ENCODE measurements at places on chromosomes 6 and 20.
A peak's percentile ranks its signal among the peaks of the same experiment; 100 is the strongest.

- DNase-seq, result no peak
Measured at GRCh38 chr6:36968266-36968977, 13.9 kb downstream of the PI16 start.

DNA sequence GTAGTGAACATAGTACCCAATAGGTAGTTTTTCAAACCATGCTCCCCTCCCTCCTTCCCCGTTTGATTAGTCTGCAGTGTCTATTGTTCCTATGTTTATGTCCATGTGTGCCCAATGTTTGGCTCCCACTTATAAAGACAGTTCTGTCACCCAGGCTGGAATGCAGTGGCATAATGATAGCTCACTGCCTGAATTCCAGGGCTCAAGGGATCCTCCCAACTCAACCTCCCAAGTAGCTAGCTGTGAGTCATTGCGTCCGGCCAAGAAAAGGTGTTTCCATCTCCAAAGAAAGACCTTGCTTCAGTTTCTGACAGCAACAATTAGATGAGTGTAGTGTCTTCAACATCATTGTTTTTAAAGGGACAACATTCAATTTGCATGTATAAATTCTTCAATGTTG lies 131.1 kb upstream of the CEP162 start:
- no peak for DNase-seq

DNA sequence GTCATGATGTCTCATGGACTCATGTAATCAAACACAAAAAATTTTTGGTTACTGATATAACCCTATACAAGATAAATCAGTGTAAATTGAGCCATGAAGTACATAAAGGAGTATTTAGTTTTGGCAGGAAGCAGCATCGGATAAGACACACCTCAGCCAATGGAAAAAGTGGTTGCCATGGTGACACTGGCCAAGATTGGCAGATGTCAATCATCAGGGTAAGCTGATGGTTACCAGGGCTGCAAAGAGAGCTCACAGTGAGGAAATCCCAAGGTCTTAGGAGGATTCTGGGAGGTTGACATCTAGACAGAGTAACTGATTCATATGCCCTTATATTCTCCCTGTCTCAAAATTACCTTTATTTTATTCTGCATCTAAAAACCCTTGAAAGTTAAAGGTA lies 203.8 kb upstream of the PCSK2 start:
- no peak for DNase-seq

GRCh38 chr6:41626917-41627316 lies 11.4 kb upstream of the MDFI start:
- DNase-seq, result no peak

GRCh38 chr6:112906726-112907125 lies 559.6 kb downstream of the RFPL4B start:
- no peak for DNase-seq

DNA sequence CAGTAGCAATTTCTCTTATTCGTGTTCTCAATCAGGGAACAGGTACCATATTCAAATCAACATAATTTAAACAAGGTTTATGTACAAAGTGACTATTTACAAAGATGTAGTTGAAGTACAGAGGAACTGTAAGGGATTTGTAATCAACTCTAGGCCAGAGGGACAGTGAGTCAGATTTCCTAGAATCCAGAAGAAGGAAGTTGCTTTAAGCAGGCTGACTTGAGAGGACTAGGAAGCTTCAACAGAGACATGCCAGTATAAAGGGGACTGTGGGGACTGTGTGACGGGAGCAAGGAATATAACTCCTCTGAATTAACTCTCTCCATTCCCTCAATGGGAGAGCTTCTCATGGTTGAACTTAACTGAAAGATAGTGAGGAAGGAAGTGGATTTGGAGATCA lies 427.4 kb upstream of the JAG1 start:
- DNase-seq, result no peak

GRCh38 chr6:169074526-169074925 lies 179.1 kb downstream of the THBS2 start:
- no peak for DNase-seq

- no peak for DNase-seq
Measured at GRCh38 chr6:21949211-21949801, 347.5 kb downstream of the PRL start.

GRCh38 chr6:47353871-47354270 lies 44.2 kb upstream of the TNFRSF21 start:
- no peak for DNase-seq

- DNase-seq, result no peak
Measured at GRCh38 chr6:39188098-39188450, 41.2 kb downstream of the KCNK5 start.

- peak; percentile 31 for DNase-seq
Measured at GRCh38 chr6:123316733-123317323, 319.9 kb downstream of the TRDN start.

DNA sequence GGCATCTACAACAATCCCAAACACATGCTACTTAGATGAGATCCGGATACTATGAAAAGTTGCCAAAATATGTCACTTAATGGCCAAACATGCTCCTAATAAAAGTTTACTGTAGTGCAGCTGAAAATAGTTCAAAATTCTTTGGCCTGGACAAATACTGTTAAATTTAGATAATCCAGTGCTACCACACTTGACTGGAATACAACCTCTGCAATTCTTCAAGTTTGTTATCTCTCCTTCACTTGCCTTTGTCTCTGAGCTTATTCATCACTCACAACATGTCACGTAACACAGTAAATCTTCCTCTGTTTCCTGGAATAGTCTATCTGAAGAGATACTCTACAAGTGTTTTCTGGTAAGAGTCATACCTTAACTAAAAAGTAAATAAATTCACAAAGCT lies 10.5 kb upstream of the PLN start:
- DNase-seq, result no peak

DNA sequence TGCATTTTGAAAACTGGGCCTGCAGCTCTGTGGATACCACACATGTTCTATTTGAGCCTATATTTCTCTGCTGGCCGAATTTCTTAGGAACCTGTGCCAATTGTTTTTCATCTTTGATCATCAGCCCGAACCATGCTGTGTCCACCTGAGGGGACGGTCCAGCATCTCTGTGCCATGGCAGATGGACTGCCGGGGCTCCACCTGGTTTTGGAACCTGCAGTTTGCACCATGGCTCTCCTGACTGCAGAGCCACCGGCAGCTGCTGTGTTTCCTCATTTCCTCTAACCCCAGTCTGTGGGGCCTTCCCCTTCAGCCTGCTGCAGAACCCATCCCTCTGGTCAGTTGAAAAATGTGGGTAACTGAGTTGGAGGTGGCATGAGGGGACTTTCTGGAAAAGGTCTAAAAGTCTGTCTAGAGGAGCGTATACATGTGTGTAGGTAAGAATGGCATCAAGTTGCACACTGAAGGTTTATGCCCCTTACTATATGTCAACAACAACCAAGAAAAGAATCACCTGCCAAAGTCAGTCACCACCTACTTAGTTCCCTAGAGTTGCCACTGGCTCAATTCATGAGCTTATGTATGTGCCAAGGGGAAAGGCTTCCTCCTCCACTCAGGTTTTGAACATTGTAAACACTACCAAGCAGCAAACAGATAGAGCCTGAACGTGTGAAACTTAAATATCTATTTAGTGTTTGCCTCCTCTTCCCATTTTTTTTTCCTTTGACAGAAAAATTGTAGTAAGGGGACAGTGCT lies 548.2 kb downstream of the PRKN start:
- DNase-seq, result no peak

GRCh38 chr20:46541229-46541935 lies 9.1 kb downstream of the OCSTAMP start:
- DNase-seq, result no peak
